ENCODE measurements at places on chromosomes 5 and 9. TPM values are rescaled to one million over a fixed set of nuclear protein-coding genes. Genes with fewer than 3 reads are reported as not detected.

The FGFR4 gene
- total RNA-seq = 22.0 TPM

The SCGB3A1 gene
- total RNA-seq = not detected

The KIF24 gene
- 4.1 TPM for total RNA-seq

The IL9 gene
- total RNA-seq = not detected

The CDH9 gene
- total RNA-seq = not detected

The KCNIP1 gene
- not detected for total RNA-seq

The RARS1 gene
- 101 TPM for total RNA-seq

The PDZD2 gene
- 0.21 TPM for total RNA-seq

The PSD2 gene
- 0.03 TPM for total RNA-seq

The PCA3 gene
- total RNA-seq = not detected

The IL4 gene
- not detected for total RNA-seq

The MYMK gene
- not detected for total RNA-seq

Data from A549 treated with DMSO at 1 μM for 4 hours (cell line).